ENCODE measurements at places on chromosomes 1 and 21.

DNA sequence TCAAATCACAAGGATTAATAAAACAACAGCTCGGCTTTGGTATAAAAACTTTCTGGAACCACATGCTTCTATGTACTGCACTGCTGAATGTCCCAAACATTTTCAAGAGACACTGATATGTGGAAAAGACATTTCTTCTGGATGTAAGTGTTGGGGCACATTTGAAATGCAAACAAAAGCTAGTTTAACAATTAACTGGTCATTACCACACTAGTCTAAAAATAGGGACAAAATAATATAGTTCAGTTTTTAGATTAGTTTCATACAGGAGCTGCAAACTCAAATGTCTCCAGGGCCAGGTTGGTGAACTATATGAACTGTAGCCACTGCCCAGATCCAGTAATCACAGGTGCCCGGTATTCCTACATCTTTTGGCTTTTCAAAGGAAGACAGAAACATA lies 3.2 kb downstream of the IL23R start:
- DNase-seq, result no peak

DNA sequence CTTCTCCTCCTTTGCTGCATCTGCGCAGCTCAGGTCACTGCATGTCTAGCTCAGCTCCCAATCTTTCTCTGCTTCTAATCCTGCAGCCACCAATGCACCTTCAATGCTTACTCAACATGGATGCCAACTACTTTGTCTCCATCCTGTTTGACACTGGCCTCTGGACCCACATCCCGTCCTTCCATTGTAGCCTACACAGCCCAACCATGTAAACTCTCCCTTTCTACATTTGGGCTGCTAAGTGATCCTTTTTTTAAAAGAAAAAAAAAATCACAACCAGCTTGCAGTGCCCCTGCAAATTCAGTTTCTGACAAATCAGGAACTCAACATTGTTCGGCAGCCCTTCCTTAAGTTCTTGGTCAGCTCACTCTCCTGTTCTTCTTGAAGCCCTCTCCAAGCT lies 9.4 kb upstream of the CRABP2 start:
- DNase-seq, result no peak

DNA sequence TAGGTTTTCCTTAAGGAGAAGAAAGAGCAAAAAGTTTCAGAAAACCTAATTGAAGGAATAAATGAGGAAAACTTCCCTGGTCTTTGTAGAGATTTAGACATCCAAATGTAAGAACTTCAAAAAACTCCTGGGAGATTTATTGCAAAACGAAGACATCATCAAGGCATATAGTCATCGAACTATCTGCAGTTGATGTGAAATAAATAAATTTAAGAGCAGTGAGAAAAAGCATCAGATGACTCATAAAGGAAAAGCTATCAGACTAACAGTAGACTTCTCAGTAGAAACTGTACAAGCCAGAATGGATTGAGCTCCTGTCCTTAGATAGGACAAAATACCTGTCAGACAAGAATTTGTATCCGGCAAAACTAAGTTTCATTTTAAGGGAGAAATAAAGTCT lies 569.4 kb upstream of the ADAMTS5 start:
- no peak for DNase-seq

- no peak for DNase-seq
These were observed 70.0 kb upstream of the TMEM51 start for GRCh38 chr1:15083578-15083977.

GRCh38 chr1:177170756-177171535 lies at the start of gene BRINP2:
BRINP2 (plus strand) TSS chr1:177170958; CDS start chr1:177229877, 58,919 bp downstream.
- no peak for DNase-seq

- peak; percentile 89 for DNase-seq
These were observed 13.3 kb upstream of the CPT2 start for GRCh38 chr1:53183095-53183990.

- no peak for DNase-seq
These were observed 1.7 kb upstream of the GFI1 start for GRCh38 chr1:92488416-92488815.

DNA sequence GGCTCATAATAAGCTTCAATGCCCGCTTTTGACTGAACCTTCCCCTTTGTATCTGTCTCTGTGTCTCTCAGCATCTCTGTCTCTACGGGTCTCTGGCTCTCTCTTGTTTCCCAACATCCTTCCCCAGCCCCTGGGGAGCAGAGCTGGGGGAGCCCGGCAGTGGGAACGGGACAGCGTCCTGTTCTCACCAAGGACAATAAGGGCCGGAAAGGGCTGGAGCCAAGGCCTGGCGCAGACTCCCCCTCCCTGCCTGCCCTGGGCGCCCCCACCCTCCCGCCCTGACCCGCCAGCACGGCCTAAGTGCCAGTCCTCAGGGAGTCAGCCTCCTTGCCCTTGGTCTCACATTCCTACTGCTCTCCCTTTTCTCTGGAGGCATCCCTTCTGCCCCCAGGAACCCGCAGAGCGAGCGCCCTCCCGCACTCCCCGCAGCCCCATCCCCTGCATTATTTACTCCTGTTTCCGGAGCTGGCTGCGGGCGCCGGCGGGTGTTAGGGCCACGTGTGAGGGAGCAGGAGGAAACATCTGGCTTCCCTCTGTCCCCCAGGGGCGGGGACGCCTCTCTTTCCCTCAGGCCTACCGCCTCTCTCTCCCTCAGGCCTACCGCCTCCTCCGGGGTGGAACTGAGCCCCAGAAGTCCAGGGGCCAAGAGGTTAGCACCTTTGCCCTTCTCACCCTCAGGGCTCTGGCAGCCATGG lies 6.5 kb downstream of the KRTCAP2 start:
- no peak for DNase-seq

DNA sequence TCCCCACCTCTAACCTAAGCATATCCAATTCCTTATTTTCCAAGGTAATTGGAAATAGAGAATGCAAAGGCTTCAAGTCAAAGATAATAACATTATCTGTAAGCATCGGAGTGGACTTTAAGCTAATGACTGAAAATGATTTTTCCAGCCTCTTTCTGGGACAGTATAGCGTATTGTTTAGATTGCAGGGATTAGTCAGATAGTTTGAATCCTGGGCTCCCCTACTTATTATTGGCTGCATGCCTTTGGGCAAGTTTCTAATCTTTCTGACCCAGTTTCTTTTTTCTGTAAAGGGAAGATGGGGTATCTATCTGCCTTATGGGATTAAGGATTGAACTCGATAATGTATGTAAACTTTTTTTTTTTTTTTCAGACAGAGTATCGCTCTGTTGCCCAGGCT lies 1.5 kb upstream of the CDC20 start:
- no peak for DNase-seq

DNA sequence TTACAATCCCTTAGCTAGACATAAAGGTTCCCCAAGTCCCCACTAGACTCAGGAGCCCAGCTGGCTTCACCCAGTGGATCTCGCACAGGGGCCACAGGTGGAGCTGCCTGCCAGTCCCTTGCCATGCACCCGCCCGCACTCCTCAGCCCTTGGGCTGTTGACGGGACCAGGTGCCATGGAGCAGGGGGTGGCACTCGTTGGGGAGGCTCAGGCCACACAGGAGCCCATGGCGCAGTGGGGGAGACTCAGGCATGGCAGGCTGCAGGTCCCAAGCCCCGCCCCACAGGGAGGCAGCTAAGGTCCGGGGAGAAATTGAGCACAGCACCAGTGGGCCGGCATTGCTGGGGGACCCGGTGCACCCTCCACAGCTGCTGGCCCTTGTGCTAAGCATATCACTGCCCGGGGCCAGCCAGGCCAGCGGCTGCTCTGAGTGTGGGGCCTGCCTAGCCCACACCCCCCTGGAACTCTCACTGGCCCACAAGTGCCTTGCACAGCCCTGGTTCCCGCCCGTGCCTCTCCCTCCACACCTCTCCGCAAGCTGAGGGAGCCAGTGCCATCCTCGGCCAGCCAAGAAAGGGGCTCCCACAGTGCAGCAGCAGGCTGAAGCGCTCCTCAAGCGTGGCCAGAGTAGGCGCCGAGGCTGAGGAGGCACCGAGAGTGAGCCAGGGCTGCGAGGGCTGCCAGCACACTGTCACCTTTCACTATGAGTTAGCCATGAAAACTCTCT lies 117.8 kb downstream of the LIPI start:
- DNase-seq, result no peak

DNA sequence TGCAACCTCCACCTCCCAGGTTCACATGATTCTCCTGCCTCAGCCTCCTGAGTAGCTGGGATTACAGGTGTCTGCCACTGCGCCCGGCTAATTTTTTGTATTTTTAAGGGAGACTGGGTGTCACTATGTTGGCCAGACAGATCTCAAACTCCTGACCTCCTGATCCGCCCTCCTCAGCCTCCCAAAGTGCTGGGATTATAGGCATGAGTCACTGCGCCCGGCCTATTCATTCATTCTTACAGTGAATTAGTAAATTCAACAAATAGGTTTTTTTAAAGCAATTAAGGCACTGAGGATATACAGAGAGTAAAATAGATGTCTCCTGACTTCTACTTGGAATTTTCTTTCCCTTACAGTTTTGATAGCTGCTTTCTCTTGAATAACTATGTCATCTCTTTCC lies 43.5 kb downstream of the CDC42 start:
- DNase-seq, result no peak

- no peak for DNase-seq
These were observed 10.5 kb downstream of the PTGFRN start for GRCh38 chr1:116920211-116920610.

GRCh38 chr1:12114340-12114683 lies 51.2 kb downstream of the TNFRSF8 start:
- no peak for DNase-seq

All from hematopoietic multipotent progenitor cell treated with erythropoietin and hydrocortisone succinate and interleukin-3 and kit ligand, for 8 days (in vitro differentiated cells).